ENCODE measurements at places on chromosomes 11 and 22.

GRCh38 chr22:26547426-26547825 lies 35.2 kb upstream of the TFIP11 start:
- no peak for DNase-seq

DNA sequence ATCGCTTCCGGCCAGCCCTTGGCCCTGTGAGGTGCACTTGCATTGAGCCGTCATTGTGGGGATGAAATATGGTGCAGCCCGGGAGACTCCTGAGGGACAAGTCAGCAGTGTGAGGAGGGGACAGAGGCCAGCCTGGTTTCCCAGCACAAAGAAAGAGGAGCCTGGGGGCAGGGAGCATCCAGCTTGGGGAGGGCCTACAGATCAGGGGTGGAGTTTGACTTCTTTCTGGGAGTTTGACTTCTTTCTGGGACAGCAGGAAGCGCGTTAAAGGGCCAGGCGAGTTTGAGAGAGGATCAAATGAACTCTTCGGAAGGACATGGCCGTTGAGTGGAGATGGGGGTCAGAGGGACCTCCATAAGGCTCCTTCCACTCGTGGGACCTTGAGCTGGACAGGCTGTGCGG lies 91.9 kb downstream of the LRRC32 start:
- peak; percentile 23 for DNase-seq

GRCh38 chr22:22593250-22593649 lies 34.2 kb upstream of the PRAME start:
- DNase-seq: no peak

DNA sequence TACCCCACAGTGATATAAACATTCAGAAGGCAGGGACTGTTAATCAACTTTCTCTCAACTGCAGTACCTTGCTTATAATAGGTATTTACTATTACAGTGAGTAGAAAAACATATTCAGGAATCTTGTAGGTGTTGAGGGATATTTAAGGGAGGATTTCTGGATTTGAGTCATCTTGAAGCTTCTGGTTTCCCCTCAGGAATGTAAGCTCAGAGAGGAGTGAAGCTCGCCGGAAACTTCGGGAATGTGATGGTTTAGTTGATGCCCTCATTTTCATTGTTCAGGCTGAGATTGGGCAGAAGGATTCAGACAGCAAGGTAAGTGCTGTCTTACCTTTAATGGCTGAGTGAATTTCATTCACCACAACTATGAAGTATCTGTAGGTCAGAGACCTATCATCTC lies 42.9 kb downstream of the CTNND1 start:
- no peak for DNase-seq

- no peak for DNase-seq
Measured at GRCh38 chr11:8234425-8234821, 29.3 kb downstream of the LMO1 start.

DNA sequence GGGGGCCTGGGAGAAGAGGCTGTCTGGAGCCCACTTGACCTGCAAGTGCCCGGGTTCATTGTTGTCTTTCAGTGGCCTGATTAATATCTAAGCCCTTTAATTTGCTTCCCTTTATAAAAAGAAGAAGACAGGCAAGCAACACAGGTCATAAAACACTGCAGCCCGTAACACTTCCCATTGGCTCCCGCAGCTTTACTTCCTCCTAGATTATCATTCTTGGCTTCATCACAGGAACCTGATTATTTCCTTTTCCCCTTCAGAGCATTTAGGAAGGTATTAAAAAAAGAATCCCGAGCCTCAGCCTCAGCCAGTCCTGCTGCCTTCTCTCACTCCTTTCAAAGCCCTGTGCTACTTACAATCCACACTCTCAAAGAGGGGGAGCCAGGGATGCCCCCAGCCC lies 183.2 kb downstream of the GRIK4 start:
- DNase-seq: no peak

- peak; percentile 92 for DNase-seq
Measured at GRCh38 chr22:46267431-46268279, at the start of gene TTC38. Gene TTC38, plus strand, starts transcription at chr22:46268008. Its CDS starts 32 bp downstream, at chr22:46268040.

DNA sequence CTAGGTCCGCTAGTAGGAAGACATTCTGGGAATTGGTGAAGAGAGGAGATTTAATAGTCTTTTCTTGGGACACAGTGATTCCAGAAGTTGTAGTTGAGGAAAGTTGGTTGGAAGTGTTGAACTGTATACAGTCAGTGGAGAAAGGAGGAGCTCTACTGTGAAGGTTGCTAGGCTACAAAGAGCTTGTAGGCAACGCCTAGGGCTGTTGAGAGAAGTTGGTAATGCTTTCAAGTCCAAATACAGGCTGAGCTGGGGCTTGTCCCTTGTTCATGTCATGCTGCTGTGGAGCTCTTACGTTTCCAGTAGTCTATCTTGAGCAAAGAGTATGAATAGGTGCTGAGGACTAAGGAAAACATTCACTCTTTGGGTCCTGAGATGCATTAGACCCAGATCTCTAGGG lies 1.1 kb downstream of the TBCEL start:
- DNase-seq: peak; percentile 41

DNA sequence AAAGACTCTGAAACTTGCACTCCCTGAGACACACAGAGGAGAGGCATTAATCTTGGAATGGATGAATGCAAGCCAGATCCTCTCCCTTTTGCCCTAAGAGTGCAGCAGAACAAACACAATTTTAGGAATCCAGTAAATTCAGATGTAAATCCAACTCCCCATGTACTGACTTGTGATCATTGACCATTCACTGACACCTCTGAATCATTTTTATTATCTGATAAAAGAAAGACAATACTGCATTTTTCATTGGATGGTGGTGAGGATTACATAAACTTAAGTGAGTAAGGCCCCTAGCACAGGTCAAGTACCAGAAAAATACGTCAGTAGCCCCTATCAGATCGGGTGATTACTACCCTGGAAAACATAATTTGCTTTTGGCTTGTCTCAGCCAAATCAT lies 782.9 kb upstream of the API5 start:
- no peak for DNase-seq
